Fibroblast of villous mesenchyme (primary cell): ENCODE measurements at places on chromosomes 2 and 18. TPM values are rescaled to one million over a fixed set of nuclear protein-coding genes. Genes with fewer than 3 reads are reported as not detected.

ARMC9 gene
- total RNA-seq = 189 and 260 TPM in 2 replicates

CDK15 gene
- 3.5 and 7.4 TPM in 2 replicates for total RNA-seq

GRCh38 chr18:77622009-77622692 lies 372.5 kb downstream of the GALR1 start:
- DNase-seq = no peak

DNA sequence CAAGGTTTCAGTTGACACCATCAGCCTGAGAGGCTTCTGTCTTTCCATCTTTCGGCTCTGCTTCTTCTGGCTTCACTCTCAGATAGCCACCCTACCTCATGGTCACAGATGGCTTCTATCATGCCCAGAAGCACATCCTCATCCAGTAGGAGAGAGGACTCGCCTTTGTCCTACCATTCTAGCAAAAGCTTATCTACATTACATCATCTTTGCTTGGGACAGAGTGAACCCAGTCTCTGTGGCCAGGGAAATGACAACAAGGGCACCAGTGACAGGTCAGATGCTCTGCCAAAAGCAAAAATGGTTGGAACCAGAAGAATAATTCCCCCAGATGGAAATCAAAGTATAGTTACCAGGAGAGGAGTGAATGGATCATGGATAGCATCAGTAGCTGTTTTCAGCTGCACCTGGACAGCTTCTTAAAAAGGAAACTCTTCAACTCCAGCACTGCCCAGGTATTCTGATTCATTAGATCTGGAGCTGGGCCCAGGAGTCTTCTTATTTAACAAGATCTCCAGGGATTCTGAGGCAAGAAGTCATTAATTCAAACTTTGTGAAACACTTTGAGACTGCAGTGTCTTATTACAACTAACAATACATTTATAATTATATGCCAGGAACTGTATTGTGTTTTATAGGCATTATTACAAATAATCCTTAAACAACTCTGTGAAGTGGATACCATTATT lies 257.7 kb upstream of the UBE2E3 start:
- DNase-seq = peak; percentile 57

GAD1 gene
- 0.32 TPM in 1 of 2 replicates, not detected in the other for total RNA-seq
